Fibroblast of pulmonary artery (primary cell): ENCODE measurements at places on chromosomes 3 and 15.
A peak's percentile ranks its signal among the peaks of the same experiment; 100 is the strongest.

DNA sequence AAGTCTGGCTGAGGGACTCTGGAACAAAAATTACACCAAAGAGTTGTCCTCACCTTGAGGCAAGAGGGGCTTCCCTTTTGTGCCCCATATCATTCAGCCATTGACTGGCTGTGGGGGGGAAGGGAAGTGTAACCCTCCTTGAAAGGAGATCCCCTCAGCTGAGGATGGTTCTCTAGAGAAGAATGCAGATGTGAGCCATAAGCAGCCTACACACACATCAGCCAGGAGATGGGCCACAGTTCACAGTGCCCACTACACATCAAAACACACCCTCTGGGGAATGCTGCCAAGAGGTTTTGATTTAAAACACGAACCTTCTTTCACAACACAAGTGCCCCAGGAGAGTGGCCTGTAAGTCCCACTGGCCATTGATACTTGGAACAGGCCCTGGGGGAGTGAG lies 231.2 kb upstream of the CTDSPL start:
- no peak for DNase-seq

DNA sequence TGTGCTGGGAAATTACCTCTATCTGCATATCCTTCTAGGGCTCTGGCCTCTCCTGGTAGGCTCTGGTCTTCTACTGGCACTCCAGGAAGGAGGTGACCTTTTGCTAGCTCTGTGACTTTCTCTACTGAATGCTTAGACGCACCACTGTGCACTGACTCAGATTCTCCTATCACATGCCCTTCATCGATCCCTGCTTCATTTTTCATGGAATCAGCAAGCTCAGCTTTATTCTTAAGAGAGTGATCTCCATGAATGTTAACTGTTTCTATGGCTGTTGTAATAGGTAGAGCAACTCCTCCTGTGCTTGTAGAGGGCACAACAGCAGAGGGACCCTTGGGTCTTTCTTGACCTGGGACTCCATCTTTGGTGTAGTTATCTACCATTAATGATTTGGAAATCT lies 106.6 kb downstream of the MAP4 start:
- no peak for DNase-seq

GRCh38 chr15:68428431-68428940 lies 3.5 kb downstream of the ITGA11 start:
- no peak for DNase-seq

DNA sequence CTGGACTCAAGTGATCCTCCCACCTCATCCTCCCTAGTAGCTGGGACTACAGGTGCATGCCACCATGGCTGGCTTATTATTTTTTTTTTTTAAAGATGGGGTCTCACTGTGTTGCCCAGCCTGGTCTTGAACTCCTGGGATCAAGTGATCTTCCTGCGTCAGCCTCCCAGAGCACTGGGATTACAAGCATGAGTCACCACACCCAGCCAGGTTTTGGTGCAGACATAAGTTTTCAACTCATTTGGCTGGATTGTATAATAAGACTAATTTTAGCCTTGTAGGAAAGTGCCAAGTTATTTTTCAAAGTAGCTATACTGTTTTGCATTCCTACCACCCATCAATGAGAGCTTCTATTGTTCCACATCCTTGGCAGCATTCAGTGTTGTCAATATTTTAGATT lies 32.1 kb downstream of the BUB1B start:
- DNase-seq: peak; percentile 55

DNA sequence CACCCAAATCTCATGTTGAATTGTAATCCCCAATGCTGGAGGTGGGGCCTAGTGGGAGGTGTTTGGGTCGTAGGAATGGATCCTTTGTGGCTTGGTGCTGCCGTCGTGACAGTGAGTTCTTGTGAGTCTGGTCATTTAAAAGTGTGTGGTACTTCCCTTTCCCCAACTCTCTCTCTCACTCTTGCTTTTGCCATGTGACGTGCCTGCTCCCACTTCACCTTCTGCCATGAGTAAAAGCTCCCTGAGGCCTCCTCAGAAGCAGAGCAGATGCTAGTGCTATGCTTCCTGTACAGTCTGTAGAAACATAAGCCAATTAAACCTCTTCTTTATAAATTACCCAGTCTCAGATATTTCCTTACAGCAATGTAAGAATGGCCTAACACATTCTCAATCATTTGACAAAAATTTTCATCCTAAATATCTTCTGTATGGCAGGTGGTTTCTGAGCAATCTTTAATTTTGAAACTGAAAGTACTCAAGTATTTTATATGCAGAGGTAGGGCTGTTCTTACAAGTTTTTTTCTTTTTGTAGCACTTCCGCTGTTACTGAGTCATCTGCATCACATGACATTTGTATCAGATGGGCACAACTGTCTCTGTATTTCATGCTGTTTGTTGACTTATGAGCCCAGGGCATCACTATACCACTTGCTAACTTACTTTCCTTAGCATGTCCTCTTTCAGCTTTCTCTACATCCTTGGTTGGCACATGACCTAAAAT lies 8.8 kb downstream of the RPL39L start:
- peak; percentile 89 for DNase-seq

DNA sequence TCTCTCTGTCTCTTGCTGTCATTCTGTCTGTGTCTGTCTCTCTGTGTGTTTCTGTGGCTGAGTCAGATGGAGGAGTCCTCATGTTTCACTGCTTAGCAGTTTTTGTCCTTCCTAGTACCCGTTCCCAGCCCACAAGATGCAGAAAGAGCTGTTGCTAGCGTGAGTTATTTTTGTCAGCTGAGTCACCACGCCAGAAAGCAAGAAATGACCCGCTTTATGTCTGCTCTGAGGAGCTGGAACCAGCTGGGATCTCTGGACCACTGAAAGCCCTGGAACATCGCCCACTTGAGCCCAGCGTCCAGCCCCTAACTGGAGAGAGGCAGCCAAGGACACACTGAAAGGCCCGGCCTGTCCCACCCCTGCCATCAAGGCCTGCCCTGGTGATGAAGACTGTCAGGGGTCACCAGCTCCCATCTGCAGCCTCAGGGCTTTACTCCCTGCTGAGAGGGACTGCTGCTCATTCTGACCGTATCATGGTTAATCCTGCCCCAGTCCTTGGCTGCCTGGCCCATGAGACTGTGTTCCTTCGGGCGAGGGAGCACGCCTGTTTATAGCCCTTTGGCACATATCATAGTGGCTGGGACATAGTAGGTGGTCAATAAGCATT lies 101.7 kb upstream of the TPM1 start:
- peak; percentile 92 for DNase-seq

DNA sequence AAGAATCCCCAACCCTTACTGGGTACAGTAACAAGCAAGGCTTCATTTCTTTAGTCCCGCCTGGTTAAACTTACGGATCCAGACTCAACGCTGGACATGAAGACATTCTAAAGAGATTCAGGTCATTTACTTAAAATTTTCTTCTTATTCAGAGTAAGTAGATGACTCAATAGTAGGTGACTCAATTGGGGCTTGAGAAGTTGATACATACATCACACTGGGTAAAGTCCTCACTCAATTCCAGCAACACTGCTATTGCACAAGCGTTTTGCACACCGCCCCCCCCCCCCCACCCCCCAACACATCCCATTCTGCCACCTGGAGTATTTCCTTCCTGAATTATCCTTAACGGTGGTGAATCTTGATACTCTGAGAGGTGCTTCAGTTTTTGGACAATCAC lies 610.0 kb downstream of the FOXP1 start:
- DNase-seq: peak; percentile 65
